IMR-90 (cell line): ENCODE measurements at places on chromosomes 2 and 18. TPM values are rescaled to one million over a fixed set of nuclear protein-coding genes. Genes with fewer than 3 reads are reported as not detected.
A peak's percentile ranks its signal among the peaks of the same experiment; 100 is the strongest.

The TLX2 gene
- not detected in 2 replicates for total RNA-seq

DNA sequence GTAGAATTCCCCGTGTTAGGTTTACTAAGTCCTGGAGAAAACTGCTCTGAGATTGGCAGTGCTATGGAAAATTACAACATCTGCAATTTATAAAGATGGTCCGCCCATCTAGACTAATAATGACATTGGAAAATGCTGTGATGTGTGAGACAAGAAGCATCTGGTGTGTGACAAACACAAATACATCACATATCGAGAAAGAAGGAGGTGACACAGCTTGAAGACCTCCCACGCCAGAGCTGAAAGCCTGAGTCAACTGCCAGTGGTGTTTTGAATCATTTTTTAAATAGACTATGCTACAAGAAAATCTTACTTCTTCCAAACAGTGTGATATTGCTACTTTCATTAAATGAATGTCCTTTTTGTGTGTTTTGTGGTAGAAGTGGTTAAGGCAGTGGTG is 8.6 kb upstream of the ANO7 start:
- no peaks in the 10 kb centered on the region for H3K27me3 ChIP-seq
- H3K4me1 ChIP-seq = no peaks in the 10 kb centered on the region
- peaks cover 15% of the 10 kb centered on the region for H3K36me3 ChIP-seq
- peak; percentile 36 for DNase-seq

The NOSTRIN gene
- total RNA-seq = under 0.01 and 0.18 TPM in 2 replicates

DNA sequence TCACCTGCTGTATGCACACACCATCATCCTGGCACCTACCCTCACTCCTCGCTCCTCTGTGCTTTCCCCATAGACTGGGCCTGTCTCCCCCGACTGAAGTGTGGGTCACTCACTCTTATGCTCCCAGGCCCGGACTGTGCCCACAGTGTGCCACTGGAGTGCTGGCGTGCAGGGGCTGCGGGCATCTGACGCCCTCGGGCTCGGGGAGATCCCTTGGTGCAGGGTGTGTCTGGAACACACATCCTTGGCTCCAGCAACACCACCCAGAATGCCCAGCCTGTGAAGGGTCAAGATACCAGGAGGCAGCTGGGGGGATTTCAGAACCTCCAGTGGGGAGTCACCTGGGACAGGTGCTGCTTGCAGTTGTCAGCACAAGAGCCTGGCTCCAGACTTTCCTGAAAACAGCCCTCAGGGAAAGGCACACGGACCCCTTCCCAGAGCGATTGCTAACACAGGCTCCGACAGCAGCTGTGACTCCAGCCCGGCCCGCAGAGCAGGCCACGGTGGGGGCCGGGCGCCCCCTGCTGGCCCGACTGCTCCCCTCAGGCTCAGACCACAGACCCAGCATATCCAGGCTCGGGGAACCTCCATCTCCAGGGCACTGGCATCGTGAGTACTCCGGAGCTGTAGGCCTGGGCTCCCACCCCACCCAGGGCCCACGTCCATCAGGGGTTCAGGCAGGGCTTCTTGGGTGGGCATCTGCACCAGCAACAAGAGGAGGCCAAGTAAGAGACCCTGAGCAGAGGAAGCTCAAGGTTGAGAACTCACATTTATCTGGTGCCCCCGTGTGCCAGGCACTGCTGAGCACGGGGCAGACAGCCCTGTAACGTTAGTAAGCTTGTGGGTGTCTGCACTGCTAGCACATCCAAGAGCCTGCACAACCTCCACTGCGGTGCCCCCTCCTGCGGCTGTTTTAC is 8.6 kb downstream of the HS1BP3 start:
- no peak overlapping the region for H3K27ac ChIP-seq
- no peak overlapping the region for H3K4me3 ChIP-seq
- H3K36me3 ChIP-seq = peaks cover 35% of the 10 kb centered on the region; the same call in 1 of the 2 replicates
- no peaks in the 10 kb centered on the region for H3K4me1 ChIP-seq
- peak; percentile 57 for DNase-seq
- H3K27me3 ChIP-seq = no peaks in the 10 kb centered on the region
